Stimulated activated CD4-positive, alpha-beta T cell treated with anti-CD3 and anti-CD28 coated beads, TNF-alpha, amount 100 ng/mL, for 1 hour (primary cell): ENCODE measurements at places on chromosomes 12 and 14.

DNA sequence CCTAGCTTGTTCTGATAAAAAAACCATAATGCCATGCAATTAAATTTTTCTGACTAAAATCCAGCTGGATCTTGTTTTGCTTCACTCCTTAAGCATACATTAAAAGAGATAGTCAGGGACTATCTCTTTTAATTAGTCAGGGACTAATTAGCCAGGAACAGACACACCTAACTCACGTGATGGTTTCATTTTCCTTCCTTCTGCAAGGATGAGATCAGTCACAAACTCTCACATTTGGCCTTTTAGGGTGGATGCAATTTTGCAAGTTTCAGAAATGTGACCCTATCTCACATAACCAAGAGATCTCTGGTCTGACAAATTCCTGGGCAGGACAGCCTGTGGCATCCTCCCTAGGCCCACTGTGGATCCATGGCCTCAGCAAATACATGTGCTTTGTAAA is 62.4 kb downstream of the SETD3 start:
- DNase-seq, result no peak

DNA sequence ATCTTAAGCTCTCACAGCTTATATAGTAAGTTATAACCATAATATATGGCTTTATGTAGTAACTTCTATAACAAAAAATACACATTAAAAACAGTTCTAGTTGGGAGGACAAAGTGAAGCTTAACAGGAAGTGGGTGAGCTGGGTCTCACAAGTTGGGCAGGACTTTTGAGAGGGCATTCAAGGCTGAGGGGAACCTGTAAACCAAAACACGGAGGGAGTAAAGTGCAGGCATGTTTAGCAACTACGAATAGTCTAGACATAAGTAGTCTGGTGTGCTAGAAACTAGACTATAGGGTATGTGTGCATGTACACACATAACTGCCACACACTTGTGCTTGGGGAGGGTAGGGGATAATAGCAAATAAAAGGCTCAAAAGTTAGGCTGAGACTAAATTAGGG is 14.2 kb upstream of the NEK9 start:
- no peak for DNase-seq

DNA sequence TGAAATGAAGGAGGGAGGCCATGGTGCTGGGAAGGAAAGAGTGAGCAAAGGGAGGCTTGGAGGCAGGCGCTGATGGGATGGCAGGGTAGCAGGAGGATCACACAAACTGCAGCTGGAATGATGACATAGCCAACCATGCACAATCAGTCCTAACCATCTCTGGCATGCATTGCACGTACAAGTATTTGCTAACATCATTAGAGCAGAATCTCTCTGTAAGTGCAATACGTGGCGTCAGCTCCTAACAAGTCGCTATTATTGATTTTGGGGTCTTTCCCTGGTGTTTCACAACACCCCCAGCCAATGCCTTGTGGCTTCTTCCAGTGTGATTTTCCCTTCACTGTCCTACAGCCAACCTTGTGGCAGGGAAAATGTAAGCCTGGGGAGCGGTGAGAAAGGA is 18.5 kb downstream of the BDKRB1 start:
- DNase-seq, result no peak

GRCh38 chr12:79515530-79515935 is 175.2 kb downstream of the PAWR start:
- no peak for DNase-seq
